ENCODE measurements at places on chromosomes 3 and 15. TPM values are rescaled to one million over a fixed set of nuclear protein-coding genes. Genes with fewer than 3 reads are reported as not detected.

DNA sequence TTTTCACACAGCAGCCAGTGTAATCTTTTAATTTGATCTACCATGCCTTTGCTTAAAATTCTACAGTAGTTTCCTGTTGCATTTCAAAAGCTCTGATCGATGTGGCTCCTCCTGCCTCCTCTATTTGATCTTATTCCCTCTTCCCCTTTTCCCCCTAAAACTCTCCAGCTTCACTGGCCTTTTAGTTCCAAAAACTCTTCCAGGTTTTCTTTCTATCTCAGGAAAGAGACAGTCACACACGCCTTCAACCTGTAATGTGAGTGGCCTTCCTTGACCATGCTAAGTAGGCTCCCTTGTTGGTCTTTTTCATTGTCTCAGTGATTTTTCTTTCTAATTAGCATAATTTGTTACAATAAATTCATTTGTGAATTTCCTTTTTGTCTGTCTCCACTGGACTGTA, 985 bp downstream of the TEX9 start:
- DNase-seq, result no peak

GRCh38 chr15:61890106-61890505, 170.1 kb downstream of the VPS13C start:
- DNase-seq, result no peak

DNA sequence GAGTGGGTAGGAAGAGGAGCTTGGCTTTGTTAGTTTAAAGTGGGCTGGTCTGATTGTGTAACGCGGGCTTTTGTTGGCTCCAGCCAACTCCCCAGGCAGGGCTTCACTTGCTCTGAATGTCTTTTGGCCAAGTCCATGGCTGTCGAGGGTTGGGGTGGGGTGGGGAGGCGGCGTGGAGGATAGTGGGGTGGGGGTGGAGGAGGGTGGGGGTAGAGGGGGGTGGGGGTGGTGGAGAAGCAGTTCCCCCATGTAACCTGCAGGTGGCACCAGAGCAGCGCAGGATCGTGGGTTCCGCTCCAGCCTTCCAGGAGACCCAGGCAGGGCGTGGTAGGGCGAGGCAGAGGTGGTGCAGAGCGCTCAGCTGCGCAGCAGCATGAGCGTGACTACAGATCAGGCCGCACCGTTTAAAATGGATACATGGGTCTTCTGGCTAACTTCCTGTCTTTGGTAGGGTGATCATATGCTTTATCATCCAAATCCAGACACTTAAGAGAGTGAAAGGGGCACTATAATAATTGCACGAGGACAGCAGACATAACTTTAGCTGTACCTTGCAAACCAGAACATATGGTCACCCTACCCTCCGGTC, 28.3 kb downstream of the GOLGA6A start:
- no peak for DNase-seq

GRCh38 chr3:144665567-144666053, 694.0 kb downstream of the DIPK2A start:
- DNase-seq, result no peak

GRCh38 chr15:70954171-70954570, 61.5 kb downstream of the LRRC49 start:
- no peak for DNase-seq

GRCh38 chr3:36777424-36778218, 13.3 kb upstream of the DCLK3 start:
- DNase-seq, result no peak

DNA sequence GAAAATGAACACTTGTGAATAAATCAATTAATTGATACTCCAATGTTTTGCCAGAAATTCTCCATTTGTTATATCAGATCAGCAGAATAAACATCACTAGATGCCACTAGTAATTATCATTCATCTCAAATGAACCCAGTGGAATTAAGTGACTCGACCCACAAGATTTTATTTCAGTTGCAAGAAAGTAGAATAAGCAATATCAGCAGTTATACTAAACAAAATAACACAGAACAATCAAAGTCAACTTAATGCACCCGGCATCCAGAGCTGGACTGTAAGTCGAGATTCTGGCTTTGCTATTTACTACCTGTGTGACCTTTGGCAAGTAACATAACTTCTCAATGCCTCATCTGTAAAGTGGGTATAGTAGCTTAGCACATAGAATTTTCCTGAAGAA, 256.5 kb downstream of the MEIS2 start:
- no peak for DNase-seq

- no peak for DNase-seq
Measured at GRCh38 chr15:70324001-70324974, 226.6 kb upstream of the TLE3 start.

DNA sequence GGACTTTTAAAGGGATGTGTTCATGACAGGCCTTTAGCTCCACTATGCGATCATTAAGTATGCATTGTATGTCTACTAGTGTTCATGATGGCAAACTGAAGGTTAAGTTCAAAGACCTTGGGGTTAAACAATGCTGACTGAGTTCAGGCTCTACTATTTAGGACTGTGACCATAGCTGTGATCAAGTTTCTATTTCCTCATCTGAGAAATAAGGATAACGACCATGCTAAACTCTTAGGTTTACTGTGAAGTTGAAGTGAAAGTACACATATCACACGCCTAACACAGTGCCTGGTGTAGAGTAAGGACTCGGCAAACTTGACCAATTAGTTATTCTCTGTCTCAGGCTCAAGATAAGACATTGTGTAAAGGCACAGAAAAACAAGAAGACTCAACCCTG, 243.2 kb downstream of the MBNL1 start:
- no peak for DNase-seq

DNA sequence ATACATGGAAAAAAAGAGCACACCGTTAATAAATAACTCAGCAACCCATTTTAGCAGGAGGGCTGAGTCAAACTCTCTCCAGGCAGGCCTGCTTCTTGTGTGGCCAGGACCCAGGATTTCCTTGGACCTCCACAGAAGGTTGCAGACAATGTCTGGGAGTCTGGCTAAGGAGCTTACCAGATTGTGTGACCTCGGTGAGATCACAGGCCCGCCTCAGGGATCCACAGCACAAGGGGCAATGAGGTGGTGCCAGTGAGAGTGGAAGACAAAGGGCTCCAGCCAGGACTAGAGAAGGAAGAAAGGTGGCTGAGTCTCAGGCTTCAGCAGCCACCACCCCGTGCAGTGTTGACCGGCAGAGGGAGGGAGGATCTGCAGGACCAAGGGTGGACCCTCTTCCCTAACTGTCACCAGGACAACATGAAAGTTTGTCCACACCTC, 32.2 kb upstream of the SEC22A start:
- no peak for DNase-seq

DNA sequence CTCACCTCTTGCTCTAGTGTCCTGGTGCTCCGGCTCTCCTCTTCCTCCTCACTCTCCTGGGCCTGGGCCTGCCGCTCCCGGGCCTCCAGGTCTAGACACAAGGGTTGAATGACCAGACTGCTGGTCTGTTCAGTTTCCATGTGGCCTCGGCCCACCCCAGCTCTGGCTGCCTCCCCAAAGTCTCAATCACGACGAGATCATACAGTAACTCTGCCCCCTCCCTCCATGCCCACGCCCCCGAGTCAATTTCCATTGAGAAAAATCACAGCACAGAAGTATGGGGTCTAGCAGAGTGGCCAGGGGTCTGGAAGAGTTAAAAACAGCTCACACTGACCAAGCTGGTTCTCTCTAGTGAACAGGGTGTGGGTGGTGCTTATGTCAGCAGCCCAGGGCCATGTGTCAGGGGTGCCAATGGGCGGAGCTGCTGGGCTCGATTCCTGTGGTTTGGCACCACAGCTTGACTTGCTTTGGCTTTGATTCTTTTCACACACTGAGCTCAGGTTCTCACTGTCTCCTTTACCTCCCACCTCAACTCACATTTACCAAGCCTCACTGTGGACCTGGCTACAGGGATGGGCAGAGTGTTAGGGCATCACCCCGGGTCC, 6.9 kb downstream of the C15orf62 start:
- no peak for DNase-seq

DNA sequence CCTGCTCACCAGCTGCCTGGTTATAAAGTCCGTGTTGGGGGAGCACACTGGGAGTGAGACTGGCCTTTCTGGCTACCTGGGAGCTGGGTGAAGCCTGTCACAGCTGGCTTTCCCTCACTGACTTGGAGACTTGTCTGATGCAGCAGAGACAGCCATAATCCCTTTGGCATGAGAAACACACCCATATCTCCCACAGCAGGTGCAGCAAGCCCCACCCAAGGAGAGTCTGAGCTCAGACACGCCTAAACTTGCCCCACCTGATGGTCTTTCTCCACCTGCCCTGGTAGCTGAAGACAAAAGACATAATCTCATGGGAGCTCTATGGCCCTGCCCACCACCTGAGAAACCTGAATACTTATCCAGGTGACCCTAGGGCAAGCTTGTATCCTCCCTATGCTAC, 54.8 kb downstream of the NMD3 start:
- DNase-seq, result no peak

GRCh38 chr3:18812316-18812715, 336.0 kb upstream of the KCNH8 start:
- DNase-seq, result no peak

- no peak for DNase-seq
Measured at GRCh38 chr3:153072382-153072781, 89.6 kb upstream of the RAP2B start.

- no peak for DNase-seq
Measured at GRCh38 chr3:173857154-173857553, 459.6 kb downstream of the NLGN1 start.

GRCh38 chr3:154125378-154126030, 4.3 kb downstream of the ARHGEF26 start:
- DNase-seq, result no peak

- DNase-seq, result no peak
Measured at GRCh38 chr3:24242012-24242698, 252.5 kb downstream of the THRB start.

GRCh38 chr15:66859688-66860253, 157.7 kb downstream of the SMAD6 start:
- DNase-seq, result no peak

- DNase-seq, result no peak
Measured at GRCh38 chr3:118781839-118782238, 252.8 kb downstream of the IGSF11 start.

DNA sequence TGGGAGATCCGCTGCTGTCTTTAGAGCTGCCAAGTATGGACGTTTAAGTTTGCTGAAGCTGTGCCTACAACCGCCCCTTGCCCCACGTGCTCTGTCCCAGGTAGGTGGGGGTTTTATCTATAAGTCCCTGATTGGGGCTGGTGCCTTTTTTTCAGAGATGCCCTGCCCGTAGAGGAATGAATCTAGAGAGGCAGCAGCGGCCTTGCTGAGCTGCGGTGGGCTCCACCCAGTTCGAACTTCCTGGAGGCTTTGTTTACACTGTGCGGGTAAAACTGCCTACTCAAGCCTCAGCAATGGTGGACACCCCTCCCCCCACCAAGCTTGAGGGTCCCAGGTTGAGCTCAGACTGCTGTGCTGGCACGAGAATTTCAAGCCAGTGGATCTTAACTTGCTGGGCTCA, 83.4 kb upstream of the FGF7 start:
- no peak for DNase-seq

DNA sequence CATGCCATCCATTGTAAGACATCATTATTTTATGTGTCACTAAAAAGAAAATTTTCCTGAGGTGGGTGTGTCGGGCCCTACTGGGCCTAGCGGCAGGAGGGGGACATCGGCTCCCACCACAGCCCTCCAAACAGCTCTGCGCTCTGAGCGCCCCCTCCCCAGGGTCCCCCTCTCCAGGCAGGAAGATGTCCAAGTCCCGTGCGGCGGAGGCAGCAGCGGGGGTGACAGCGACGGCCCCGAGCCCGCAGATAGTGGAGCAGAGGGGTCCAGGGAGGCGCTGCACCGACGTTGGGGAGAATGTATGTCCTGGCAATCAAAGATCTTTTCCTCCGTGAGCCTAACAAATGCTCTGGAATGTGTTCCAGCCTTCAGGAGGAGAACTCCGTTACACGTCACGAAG, 24.3 kb downstream of the GPR160 start:
- DNase-seq, result no peak

GRCh38 chr15:87947560-87947959, 309.0 kb downstream of the NTRK3 start:
- no peak for DNase-seq

- no peak for DNase-seq
Measured at GRCh38 chr3:6523043-6523442, 337.9 kb upstream of the GRM7 start.

DNA sequence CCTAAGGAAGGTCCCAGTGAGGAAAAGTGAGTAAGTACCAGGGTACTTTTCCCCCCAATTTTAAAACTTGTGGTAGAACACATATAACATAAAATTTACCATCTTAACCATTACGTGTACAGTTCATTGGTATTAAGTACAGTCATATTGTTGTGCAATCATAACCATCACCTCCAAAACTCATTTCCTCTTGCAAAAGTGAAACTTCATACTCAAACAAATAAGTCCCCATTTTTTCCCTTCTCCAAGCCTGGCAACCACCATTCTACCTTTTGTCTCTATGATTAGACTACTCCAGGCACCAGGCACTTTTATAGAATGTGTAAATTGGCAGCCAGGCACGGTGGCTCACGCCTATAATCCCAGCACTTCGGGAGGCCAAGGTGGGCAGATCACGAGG, 12.2 kb downstream of the PRC1 start:
- DNase-seq, result no peak

GRCh38 chr15:63418811-63419210, 37.2 kb upstream of the CA12 start:
- no peak for DNase-seq

- no peak for DNase-seq
Measured at GRCh38 chr3:28906561-28907310, 374.1 kb upstream of the RBMS3 start.

DNA sequence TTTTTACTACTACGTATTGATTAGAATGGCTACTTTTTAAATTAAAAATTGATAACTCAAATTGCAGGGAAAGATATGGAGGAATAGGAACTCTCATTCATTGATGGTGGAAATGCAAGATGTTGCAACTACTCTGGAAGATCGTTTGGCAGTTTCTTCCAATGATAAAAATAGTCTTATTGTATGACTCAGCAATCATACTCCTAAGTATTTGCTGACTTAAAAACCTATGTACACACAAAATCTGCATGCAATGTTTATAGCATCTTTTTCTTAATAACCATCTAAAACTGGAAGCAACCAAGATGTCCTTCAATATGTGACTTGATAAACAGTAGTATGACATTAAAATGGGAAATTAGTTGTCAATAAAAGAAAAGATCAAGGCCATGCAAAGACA, 87.4 kb upstream of the LRRC3B start:
- DNase-seq, result no peak

- no peak for DNase-seq
Measured at GRCh38 chr3:46896386-46896785, 18.9 kb downstream of the PTH1R start.

Gene BAHD1
- 40.6 TPM for total RNA-seq

Gene SKIC8
- 66.3 TPM for total RNA-seq

Gene SLC27A2
- 0.18 TPM for total RNA-seq

Gene GPR156
- 0.39 TPM for total RNA-seq

Gene MYO5A
- 61.1 TPM for total RNA-seq

Gene PP2D1
- total RNA-seq, result not detected

Gene KATNBL1
- total RNA-seq, result 46.1 TPM

Gene MOBP
- total RNA-seq, result not detected

Gene BCL2A1
- 4.7 TPM for total RNA-seq

Gene FHIT
- 2.2 TPM for total RNA-seq

Gene SUSD5
- 16.3 TPM for total RNA-seq

Gene LAMB2
- 189 TPM for total RNA-seq

Gene OCA2
- total RNA-seq, result 0.13 TPM

Gene SPINK8
- total RNA-seq, result not detected

All from Panc1 (cell line).